ENCODE measurements at places on chromosomes 4 and X.
A peak's percentile ranks its signal among the peaks of the same experiment; 100 is the strongest.

DNA sequence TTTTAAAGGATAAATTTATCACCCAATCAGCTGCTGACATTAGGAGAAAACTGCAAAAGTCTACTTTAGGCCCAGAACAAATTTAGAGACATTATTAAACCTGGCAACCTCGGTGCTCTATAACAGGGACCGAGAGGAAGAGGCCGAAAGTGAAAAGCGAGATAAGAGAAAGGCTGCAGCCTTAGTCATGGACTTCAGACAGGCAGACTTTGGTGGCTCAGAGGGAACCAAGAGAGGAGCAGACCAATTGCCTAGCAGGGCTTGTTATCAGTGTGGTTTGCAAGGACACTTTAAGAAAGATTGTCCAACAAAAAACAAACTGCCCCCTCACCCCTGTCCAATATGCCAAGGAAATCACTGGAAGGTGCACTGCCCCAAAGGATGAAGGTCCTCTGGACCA is 12.8 kb upstream of the UGT2B10 start:
- DNase-seq = no peak

GRCh38 chrX:13571136-13571535 is 1.7 kb downstream of the EGFL6 start:
- DNase-seq = peak; percentile 6

DNA sequence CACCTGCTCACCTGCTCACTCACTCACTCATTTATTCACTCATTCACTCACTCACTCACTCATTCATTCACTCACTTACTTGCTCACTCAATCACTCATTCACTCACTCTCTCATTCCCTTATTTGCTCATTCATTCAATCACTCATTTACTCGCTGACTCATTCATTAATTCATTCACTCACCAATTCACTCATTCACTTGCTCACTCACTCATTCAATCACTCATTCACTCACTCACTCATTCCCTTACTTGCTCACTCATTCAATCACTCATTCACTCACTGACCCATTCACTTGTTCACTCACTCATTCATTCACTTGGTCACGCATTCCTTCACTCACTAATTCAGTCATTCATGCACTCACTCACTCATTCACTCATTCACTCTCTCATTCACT is 88.7 kb upstream of the AFAP1 start:
- no peak for DNase-seq

- DNase-seq = no peak
Observed at GRCh38 chr4:125316791-125317524, 2.2 kb downstream of the FAT4 start.

- no peak for DNase-seq
Observed at GRCh38 chr4:176645246-176645960, 147.3 kb downstream of the VEGFC start.

GRCh38 chr4:126268106-126268505 is 953.4 kb downstream of the FAT4 start:
- DNase-seq = no peak

GRCh38 chr4:11344916-11345315 is 83.8 kb downstream of the HS3ST1 start:
- no peak for DNase-seq

Measured in activated CD4-positive, alpha-beta T cell treated with anti-CD3 and anti-CD28 coated beads, Interleukin-10, Interleukin-2, amounts not matched to agents 100 ng/mL and 50 ng/mL, durations not matched to agents 16 hours and 8 hours (primary cell).